ENCODE measurements at places on chromosomes 2 and 18.

DNA sequence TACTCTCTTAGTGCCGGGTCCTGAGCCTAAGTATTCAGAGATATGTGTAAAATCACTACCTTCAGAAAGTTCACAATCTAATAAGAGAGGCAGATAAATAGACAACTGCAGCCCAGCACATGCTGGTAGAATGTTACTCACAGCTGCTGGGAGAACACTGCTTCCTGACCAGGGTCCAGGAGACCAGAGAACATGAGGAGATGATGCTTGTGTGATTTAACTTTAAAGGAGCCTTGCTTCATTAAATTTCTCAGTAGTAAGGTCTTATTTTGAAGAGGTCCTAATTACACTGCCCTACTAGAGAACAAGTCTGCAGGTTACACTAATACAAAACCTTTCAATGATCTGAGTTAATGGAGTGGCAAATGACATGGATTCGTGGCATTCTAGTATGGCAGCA lies 209.9 kb upstream of the TRIB2 start:
- DNase-seq = no peak

DNA sequence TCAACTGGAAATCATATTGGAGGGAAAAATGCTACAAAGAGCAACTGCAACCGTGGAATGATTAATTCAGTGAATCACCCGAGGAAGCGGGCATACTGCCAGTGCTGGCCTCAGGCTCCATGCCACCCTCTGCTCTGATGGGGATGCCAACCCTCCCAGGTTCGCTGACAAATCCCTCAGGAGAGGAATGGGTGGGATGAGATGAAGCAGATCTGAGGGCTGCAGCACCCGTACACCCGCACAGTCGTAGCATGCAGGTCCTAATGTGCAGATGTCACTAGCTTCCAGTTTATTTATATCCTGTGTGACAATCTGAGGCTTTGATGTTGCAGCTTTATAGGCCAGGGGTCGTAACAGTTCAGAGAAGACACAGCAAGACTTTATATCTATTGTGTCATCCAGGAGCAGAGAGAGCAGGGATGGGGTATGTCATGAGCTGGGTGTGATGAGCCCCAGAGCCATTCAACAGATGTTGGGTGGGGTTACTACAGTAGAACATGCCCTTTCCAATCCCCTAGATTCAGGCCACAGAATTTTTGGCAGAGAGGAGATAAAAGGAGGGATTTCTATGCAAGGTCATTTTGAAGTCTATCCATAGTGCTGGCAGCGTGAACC lies 44.6 kb downstream of the DPP4 start:
- DNase-seq = no peak

DNA sequence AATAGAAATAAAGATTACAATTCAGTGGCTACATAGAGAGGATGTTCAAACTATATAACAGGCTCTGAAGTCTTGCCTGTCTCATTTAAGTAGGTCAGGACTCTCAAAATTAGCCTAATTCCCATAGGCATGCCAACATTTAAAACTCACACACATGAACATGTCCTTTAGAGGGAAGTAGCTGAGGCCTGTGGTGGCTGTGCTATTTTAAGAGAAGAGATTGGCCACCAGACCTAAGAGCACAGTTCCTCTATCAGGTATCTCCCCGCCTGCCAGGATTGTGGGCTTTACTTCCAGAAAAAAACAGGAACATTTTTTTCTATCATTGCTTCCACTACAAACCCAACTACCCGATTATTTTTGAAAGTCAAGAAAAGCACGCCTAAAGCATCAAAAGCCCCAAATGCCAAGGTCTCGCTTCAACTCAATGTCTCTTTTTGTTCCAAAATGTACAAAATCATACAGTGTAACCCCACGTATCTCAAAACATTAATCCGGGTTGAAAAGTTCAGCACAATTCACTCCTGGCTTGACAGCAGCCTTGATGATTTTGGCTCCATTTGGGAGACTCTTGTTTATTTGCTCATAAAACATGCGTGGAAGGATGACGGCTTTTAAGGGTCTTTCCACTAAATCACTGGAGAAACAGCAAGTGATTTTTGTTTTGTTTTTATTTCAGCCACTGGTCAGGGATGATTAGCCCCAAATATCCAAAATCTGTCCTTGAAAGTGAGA lies 15.3 kb downstream of the FHL2 start:
- DNase-seq = no peak

- DNase-seq = no peak
Measured at GRCh38 chr2:102040229-102040628, 48.5 kb downstream of the IL1R2 start.

DNA sequence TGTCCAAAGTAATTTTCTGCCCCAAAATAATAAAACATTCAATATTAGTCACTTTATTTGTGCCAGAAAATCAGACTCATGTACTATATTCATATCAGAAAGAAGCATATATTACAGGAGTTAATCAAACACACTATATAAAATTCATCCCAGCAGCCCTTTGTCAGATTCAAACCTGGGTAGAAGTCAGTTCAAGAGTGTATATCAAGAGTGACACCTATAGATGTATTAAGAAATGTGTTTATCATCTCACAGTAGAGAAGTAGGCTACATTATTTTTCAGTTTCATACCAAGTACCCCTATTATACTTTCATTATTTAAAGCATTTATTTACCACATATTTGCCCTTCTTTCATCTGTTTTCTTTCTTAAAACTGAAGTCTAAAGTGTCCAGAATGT lies 193.2 kb upstream of the DDX18 start:
- DNase-seq = no peak

GRCh38 chr18:54154231-54154630 lies 70.2 kb downstream of the MBD2 start:
- DNase-seq = no peak

- no peak for DNase-seq
Measured at GRCh38 chr18:6781142-6781714, 51.7 kb downstream of the ARHGAP28 start.

DNA sequence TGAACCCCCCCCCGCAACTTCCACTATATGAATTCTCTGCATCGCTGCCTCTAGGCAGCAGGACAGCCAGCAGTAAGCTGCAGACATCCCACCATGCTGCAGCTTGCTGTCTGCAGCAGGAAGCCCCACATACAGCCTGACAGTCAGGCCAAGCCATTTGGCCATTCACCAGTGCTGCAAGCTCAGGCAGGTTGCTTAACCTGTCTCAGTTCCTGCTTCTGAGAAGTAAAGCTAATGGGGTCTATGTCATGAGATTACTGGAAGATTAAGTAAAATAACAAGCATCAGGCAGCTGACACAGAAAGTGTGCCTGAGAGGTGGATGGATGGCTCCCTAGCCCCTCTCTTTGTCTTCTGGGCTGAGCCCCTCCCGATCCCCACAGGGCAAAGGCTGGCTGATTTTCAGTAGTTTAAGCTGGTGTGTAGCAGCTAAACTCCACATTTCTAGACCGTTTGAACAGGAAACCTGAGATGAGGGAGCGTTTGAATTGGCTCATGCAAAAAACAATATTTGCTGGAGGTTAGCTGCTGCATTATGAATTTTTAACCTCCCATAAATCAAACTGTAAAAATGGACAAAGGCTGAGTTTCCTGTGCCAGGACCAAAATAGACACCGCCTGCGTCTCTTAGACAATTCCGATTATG lies 193.8 kb upstream of the ARL4C start:
- no peak for DNase-seq

DNA sequence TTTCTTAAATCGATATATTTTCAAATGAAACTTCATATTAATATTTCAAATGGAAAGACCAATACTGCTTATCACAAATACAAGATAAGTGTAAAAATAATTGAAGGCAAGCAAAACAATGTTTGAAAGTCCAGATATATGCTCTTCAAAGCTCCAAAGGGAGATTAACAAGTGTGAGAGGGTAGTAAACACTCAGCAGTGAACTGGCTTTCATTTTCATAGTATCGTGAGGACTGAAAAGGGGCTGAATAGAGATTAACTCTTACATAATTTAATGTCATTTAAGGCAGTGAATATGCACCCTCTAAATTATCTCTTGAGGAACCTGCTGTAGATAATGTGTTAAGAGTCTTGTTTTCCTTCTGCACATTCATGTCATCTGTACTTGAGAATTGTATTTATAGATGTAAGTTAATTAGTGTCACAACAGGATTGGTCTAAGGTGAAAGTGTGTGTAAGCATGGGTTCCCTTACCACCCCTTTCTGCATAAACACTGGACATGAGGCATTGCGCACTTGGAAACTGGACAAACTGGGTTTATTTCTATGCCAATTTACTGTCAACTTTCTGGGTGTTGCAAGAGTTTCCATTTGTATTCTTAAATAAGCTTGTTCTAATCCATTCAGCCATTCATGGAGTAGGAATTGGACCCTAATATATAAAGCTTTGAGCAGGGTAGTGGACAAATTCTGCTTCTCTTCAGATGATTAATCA lies 76.7 kb upstream of the SESTD1 start:
- DNase-seq = no peak

GRCh38 chr18:35827275-35827902 lies 145.1 kb upstream of the RMP24 start:
- no peak for DNase-seq

- DNase-seq = no peak
Measured at GRCh38 chr2:137828624-137829023, 135.6 kb upstream of the HNMT start.

DNA sequence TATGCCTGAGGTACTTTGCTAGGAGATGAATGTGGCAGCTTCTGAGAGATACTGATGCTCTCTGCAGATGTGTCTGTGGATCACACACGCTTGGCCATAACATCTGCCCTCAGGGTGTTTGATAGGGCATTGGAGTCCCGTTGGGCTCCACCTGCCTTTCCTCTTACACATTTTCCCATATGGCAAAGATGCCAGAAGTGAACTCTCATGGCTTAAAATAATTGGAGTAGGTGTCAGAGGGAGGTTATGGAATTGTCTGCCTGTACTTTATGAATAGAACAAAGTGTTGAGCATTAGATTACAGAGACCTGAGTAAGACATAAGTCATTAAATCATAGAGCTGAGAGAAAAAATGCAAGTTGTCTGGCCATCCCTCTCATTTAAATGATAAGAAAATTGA lies 75.3 kb upstream of the PNPT1 start:
- DNase-seq = peak; percentile 1
